Dorsolateral prefrontal cortex (tissue), 122 donors: ENCODE measurements at places on chromosomes 16 and 17.

GRCh38 chr17:14033166-14033565 is 36.1 kb upstream of the COX10 start:
- no peak for DNase-seq

DNA sequence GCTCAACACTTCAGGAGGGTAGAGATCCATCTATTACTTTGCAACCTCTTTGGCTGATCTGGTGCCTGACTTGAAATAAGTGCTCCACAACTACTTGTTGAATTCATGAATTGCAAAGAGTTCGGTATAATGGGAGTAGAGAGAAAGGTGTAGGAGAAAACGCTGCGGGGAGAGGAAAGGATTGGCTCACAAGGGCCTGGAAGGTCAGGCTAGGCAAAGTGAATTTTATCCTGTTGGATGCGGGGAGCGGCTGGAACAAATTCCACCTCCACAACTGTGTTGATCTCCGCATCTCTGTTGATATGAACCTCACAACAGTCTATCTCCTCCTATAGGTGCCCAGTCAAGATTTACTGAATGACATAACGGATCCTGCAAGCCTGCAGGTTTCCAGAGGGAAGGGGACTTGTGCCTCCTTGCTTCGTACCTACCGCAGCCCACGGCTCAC is 684 bp downstream of the SLX4 start:
- no peak for DNase-seq

GRCh38 chr17:78279360-78279990 is 48.0 kb downstream of the TMEM235 start:
- no peak for DNase-seq

DNA sequence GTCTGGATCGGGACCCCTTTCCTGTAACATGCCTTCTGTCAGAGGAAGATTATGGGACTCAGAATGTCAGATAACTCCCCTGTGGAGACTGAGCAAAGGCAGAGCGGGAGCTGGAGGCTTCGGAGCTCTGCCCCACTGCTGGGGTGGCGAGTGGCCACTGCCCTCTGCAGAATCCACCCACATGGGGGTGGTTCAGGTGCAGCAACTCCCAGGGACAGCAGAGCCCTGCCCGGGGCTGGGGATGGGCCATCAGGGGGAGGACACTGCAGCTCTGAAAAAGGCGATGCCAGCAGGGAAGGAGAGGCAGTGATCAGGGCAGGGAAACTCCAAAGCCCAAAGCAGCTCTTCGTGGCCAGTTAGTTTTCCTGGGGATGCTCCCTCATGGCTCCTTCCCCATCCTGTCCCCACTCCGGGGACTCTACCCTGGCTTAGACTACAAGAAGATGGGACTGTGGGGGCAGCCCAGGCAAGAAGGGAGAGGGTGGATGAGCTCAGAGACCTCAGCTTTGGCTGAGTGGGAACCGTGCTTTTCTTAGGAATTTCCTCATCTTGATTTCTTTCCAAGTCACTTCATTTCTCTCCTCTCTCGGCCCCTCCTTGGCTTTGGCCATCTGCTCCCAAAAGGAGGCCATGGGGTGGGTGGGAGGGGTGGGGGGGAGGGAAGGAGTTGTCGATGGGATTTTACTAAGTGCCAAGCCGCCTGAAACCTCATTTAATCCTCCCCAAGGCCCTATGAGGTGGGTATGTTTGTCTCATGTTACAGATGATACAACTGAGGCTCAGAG is 4.0 kb downstream of the CA4 start:
- DNase-seq, result no peak

GRCh38 chr16:85615852-85616606 is 2.9 kb downstream of the GSE1 start:
- DNase-seq, result peak; percentile 65

DNA sequence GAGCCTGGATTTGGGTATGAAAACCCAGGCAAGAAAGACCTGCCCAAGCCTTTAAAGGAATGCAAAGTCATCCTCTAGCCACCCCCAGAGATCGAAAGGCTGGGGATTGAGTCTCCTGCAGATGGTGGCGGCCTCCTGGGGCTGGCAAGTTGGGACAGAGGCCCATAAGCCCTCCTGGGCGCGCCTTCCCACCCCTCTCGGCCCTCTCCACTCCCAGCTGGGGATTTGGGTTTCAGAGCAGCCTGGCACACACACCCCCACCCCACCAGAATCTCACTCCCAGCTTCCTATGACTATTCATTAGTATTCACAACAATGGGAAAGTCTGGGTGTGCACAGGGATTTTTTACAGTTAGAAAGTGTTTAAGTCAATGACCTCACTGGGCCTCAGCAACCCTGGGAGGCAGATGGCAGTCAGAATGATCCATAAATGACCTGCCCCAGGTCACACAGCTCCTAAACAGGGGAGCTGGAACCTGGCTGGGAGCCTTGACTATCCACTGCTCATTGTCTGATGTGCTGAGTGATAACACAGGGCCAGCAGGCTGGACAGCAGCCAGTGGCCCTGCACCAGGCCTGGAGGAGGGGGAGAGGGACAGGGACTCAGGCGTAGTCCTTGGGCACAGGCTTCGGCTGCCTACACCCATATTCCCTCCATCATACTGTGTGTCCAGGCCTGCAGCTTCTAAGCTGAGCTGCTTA is 12.1 kb downstream of the NHERF1 start:
- no peak for DNase-seq

- DNase-seq, result no peak
Observed at GRCh38 chr17:55134486-55135157, 130.1 kb upstream of the HLF start.

DNA sequence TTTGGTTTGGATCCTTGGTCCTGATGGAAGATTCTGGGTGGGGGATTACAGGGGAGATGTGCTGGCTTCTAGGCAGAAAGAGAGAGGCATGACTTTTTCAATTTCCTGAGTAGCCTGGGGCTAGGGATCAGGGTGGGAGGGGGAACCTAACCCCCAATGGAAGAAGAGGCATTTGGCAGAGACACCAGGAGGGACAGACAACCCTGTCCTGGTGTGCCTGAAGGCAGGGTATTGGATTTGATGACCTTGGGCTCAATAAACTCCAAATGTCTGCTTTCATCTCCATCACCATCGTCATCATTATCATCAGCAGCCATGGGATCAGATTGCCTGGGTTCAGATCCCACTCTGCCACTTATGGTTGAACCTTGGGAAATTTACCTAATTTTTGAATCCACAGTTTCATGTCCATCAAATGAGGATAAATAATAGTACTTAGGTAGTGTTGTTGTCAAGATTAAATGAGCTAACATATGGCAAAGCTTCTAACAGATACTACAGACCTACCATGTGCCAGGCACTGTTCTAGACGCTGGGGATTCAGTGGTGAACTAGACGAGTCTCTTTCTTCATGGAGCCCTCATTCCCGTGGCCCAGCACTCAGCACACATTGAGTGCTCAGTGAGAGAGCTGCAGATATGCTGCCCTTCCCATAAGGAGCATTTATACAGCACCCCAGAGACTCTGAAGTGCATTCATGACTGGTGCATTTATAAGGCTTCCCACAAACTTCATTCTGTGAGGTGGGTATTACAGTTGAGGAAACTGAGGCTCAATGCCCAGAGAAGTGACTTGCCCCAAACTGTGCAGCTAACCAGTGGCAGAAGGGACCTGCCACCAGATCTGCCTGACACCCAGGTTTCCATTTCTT is 26.8 kb downstream of the IGFBP4 start:
- DNase-seq, result no peak

DNA sequence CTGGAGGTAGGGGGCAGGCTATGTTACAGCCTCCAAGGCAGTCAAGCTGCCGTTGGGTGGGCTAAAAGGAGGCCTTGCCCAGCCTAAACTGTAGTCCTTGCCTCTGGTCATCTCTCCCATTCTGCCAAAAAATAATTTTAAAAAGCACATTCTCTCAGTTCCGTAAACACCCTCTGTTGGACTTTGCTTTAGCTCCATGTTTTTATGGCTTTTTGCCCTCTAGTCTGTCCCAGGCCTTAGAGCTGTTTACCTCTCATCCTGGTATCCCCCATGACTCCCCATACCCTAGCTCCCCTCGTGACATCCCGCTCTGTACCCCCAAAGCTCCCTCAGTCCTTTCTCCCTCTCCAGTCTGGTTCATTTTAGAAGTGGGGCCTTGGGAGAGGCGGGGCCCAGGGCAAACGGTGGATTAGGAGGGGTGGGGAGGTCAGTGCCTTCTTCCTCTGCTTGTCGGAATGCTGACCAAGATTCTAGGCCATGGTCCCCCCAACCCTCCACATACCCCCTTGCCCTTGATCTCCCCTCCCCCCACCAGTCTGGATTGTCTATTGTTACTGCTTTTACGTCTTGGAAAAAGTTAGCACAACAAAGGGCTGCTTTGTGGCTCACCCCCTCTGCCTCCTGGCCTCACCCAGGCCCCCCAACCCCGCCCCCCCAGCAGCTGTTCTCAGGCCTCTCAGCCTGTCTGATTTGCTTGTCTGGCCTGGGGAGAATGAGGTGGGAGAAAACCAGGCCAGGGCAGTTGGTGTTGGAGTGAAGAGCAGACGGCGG is 18.4 kb downstream of the GJD3 start:
- no peak for DNase-seq

- no peak for DNase-seq
Observed at GRCh38 chr17:13562271-13562800, 39.4 kb downstream of the HS3ST3A1 start.

- DNase-seq, result no peak
Observed at GRCh38 chr17:77164483-77165091, 23.8 kb downstream of the SEC14L1 start.

DNA sequence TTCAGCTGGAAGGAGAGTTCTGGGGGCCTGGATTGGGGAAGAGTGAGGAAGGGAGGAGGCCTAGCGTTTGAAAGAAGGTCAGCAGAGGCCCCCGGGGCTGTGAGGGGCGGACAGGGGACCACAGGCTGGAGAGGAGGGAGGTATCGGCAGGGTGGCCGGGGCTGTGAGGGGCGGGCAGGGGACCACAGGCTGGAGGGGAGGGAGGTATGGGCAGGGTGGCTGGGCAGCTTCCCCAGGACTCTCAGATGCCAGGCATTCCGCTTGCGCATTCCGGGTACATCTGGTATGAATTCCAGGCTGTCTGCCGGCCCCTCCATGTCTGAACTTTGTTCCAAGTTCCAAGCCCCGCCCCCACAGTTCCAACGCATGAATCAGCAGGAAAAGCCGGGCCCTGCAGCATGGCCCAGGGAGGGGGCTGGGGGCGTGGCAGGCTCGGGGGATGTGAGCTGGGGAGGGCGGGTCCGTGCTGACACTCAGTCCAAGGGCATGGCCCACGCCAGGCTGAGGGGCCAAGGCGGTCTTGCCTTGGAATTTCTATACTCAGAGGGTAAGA is 4.3 kb upstream of the TLCD2 start:
- DNase-seq, result peak; percentile 84

DNA sequence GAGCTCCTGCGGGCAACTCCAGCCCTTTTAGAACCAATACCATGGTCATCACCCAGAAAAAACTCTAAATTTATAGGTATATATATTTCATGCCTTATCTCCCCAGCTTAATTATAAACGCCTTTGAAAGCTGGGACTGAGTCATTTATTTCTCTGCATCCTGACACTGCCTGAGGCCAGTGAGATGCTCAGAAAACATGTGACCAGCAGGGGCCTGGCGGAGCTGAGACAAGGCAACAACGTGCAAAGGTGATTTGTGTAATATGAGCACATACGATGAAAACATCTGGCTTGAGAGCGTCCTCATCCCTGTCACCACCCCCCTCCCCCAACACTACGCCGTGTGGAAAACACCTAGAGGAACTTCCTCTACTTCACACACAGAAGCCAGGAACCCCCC is 22.7 kb downstream of the NXN start:
- DNase-seq, result no peak

DNA sequence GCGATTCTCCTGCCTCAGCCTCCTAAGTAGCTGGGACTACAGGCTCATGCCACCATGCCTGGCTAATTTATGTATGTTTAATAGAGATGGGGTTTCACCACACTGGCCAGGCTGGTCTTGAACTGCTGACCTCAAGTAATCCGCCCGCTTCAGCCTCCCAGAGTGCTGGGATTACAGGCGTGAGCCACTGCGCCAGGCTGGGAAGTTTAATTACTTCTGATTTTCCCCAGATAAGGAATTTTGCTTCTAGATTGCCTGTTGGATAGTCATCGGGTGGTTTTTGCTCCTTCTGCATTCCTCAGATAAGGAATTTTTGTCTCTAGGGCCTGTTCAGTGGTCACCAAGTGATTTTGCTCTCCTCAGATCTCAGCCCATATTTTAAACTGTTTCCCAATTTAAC is 112.5 kb downstream of the MAP2K4 start:
- no peak for DNase-seq

DNA sequence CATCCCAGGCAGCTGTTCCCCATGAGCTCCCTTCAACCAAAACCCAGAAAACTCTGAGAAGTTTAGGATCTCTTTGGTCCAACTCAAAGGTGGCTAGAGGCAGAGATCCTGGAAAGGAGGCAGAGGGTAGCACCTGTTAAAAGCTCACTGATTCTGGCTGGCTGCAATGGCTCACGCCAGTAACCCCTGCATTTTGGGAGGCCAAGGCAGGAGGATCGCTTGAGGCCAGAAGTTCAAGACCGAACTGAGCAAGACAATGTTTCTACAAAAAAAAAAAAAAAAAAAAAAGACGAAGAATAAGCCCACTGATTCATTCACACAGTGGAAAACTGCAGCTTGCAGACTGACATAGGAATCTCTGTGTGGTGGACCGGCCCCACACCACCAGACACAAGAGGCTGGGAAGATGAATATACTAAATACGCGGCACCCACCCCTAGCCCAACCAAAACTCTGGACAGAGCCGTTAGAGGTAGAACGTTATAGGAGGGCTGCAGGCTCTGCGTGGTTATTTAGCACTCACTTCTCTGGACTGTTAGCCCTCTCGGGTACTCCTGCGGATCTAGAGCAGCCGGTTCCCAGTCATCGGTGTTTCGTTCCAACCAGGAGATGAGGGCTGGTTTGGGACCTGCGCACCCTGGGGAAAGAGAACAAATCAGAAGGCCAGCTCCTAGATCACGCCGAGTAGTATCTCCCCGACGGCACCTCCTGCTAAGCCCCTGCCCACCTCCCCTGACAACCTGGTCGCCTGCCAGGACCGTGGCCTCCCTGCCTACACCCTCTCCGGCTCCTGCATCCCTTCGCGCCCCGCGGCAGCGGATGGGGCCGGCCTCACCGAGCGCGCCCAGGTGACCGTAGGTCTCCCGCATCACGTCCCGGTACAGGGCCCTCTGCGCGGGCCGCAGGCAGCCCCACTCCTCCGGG is 925 bp downstream of the ZNF689 start:
- peak; percentile 32 for DNase-seq

DNA sequence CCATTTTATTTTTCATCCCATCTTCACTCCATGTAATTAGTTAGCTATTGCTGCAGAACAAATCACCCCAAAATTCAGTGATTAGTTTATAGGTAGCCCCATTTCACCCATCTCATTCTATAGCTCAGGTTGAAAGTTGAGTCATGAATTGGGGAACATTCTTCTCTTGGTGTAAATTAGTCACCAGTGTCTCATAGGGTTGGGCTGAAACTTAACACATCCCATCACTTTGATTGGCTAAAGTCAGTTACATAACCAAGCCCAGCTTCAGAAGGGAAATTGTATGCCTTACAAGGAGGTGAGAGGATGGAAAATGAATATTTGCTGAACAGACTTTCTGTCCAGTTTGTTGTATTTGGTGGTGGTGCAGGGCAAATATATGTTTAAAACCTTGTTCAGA is 477.5 kb downstream of the WWOX start:
- DNase-seq, result no peak

GRCh38 chr17:48577330-48577945 is 712 bp downstream of the HOXB4 start:
- DNase-seq, result no peak
